Right atrium auricular region (tissue), 2 donors: ENCODE measurements at places on chromosomes 3 and 15.

DNA sequence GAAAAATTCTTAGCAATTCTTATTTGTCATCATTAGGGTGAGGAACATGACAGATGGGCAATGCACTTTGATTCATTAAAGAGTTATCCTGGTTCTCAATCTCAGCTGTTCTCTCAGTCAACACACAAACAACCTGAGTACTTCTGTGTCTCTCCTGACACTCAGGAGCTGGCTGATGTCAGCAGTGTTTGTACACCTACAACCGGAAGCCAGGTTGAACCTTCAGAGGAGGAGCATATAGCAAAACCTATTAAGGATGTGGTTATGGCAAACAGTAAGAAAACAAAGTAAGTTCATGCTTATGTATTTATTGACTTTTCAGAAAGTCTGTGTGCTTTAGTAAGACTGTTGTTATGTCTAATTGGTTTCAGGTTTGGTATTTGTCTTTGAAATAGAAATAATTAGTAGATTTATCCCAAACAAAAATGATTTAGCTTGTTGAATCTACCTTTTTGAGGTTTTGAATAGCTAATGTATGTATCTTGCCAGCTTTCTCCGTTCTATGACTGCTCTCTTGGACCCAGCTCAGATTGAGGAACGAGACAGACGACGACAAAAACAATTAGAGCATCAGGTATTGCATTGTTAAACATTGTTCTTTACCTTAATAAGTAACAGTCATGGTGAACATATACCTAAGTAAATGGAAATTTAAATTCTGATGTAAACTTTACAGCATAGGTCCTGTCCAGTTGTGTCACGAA is 36.6 kb downstream of the CCDC66 start:
- no peak for DNase-seq
- H3K27me3 ChIP-seq = no peaks in the 10 kb centered on the region
- H3K4me1 ChIP-seq = no peaks in the 10 kb centered on the region
- H3K4me3 ChIP-seq = no peak overlapping the region
- no peak overlapping the region for H3K27ac ChIP-seq
- no peaks in the 10 kb centered on the region for H3K36me3 ChIP-seq

- H3K27me3 ChIP-seq = no peaks in the 10 kb centered on the region
- DNase-seq = no peak
- no peak overlapping the region for H3K27ac ChIP-seq
- H3K36me3 ChIP-seq = no peaks in the 10 kb centered on the region
- H3K4me3 ChIP-seq = no peak overlapping the region
Measured at GRCh38 chr3:101204246-101204645, 116.1 kb downstream of the IMPG2 start.

- H3K36me3 ChIP-seq = no peaks in the 10 kb centered on the region
- no peak for DNase-seq
- H3K27ac ChIP-seq = no peak overlapping the region
Measured at GRCh38 chr3:25888892-25889524, 99.1 kb downstream of the OXSM start.

DNA sequence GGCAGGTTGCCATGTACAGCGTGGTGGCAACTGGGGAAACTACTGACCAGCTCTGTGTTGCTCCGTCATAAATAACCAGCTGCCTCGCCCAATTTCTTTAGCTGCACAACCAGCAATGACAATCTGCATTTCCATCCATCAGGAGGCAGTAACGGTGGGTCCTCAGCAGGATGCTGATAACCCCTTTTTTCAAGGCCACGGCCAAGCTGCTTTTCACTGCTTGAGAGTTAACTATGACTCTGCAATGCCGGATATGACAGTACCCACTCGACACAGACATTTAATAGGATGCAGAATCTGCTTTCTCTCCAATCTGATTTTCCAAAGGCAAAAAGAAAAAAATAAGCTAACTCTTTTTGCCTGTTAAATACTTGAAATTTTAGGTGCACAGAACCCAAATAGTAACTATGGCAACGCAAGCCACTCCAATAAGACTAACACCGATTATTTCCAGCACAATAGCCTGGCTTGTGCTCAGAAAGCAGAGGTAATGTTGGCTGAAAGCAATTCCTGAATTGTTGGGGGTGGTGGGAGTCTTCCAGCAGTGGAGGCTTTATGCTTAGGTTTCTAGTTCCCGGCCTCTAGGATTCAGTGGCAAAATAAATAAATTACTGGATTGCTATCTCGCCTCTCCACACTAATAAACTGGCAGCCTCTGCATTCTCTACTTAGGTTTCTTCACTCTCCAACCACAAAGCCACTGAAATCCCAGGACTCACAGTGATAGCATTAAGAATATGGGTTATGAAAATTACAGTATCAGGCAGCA is 31.2 kb upstream of the SRGAP3 start:
- H3K4me1 ChIP-seq = no peaks in the 10 kb centered on the region
- no peaks in the 10 kb centered on the region for H3K36me3 ChIP-seq
- H3K4me3 ChIP-seq = no peak overlapping the region
- no peaks in the 10 kb centered on the region for H3K27me3 ChIP-seq

- no peak for DNase-seq
- H3K27ac ChIP-seq = no peak overlapping the region
- H3K36me3 ChIP-seq = no peaks in the 10 kb centered on the region
- no peak overlapping the region for H3K4me3 ChIP-seq
- no peaks in the 10 kb centered on the region for H3K27me3 ChIP-seq
- no peaks in the 10 kb centered on the region for H3K4me1 ChIP-seq
Measured at GRCh38 chr3:198092276-198092675, 132.3 kb downstream of the LMLN start.
